ENCODE measurements at places on chromosomes 3 and 15.

- no peak for DNase-seq
These were observed 35.8 kb downstream of the GOLGA6L10 start for GRCh38 chr15:82313446-82313845.

GRCh38 chr3:11186318-11186692, 32.0 kb downstream of the HRH1 start:
- no peak for DNase-seq

DNA sequence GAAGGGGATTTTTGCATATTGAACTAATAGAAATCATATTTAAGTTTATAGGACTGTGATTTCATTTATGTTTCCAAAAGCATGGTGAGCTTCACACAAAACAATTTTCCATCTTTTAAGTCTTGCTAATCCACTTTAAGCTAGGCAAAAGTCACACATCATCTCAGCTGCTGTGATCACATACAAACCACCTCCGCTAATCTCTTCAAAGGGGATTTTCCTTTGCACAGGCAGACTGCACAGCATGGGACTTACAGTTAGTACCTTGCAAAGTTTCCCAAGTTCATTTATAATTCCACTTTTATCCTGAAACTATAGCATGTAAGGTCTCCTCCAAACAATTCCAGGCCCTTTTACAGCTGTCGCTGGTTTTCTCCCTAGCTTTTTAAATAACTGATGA, 225.1 kb upstream of the CNTN3 start:
- DNase-seq = no peak

GRCh38 chr3:186021673-186022362, 84.0 kb upstream of the TRA2B start:
- DNase-seq = no peak

DNA sequence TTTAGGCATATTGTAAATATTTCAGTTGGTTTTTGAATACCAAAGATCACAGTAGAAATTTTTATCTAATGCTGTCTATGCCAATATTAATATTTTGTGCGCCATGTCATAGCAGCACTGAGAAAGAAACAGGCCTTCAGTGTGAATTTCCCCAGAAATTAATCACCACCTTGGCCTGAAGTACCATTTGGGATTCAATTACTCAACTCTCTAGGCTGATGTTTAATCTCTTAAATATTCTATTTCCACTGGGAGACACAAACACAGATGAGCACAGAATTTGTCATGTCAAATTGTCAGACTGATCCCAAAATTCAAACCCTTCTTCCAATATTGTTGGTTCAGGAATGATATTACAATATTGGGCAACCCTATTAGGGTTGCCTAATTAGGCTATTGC, 509.3 kb downstream of the ROBO1 start:
- no peak for DNase-seq

- no peak for DNase-seq
These were observed 246.1 kb downstream of the NFKBIZ start for GRCh38 chr3:102095383-102095782.

GRCh38 chr15:96889734-96890480, 559.4 kb downstream of the NR2F2 start:
- DNase-seq = no peak

GRCh38 chr15:70308735-70309434, 211.2 kb upstream of the TLE3 start:
- DNase-seq = no peak

GRCh38 chr15:36026627-36027283, 480.8 kb upstream of the DPH6 start:
- DNase-seq = no peak

DNA sequence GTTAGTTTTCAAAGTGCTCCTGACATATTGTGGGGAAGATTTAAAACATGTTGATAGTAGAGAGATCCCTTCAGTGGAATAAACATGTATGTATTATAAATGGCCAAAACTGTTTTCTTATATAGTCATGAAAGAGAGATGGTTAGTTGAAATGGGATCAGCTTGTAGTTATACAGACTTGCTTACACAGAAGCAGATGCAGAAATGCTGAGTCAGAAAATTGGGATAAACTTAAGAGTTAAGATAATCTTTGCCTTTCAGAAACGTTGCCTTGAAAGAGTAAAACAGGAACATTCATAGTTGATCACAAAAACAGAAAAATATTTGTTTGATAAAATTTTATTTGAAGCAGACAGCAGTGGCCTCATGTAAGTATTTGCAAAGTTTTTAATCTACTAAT, 433.2 kb upstream of the BCHE start:
- no peak for DNase-seq

DNA sequence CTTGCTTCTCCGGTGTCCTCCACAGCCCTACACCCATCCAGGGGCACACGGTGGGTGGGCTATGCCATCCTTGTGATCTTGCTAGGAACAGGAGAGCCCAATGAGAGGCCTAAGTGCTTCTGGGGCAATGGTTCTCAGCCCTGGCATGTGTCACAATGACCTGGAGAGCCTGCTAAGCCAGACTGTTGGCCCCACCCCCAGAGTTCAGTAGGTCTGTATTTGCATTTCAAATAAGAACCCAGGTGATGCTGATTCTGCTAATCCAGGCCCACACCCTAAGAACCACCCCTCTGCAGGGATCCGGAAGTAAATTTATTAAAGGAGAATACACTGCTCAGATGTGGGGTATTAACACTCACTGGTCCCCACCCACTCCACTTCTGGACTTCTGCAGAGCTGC, 57.9 kb downstream of the RORA start:
- DNase-seq = no peak

GRCh38 chr15:51499379-51499976, 123.1 kb downstream of the DMXL2 start:
- DNase-seq = no peak

GRCh38 chr3:101154401-101154800, 161.2 kb upstream of the ABI3BP start:
- DNase-seq = no peak

DNA sequence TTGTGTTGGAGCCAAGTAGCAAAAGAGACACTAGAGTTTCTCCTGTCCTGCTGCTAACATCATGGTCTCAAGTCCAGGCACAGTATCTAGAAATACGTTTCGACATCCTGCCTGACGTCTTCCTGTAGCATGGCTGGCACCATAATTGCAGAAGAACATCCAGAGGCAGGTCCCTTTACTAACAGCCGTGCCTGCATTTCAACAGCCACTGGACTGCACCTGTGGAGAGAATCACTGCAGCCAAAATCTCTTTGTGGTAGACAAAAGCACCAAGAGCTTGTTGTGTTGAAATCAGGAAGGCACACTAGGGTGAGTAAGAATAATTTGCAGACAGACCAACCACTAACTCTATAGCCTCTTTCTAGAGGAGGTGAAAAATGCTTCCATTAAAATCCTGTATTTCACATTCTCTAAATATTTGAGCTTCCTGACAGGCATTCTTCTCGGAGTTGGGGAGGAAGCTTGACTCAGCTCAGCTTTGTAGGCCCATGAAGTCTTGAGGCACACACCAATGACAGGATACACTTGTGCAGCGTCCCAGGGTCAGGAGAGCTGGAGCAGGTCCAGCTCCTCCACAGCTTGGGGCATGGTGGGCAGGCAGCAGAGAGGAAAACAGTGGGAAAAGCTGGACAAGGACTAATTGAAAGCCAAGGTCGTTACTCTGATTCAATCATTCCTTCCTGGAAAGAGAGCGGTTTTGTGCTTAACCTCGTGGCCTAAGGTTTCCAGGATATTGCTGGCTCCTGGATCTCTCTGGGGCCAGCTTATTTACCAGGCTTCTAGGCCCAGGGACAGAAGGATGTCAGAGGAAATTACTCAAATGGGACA, 244.9 kb downstream of the FAM43A start:
- no peak for DNase-seq

GRCh38 chr3:179871782-179872181, 165.0 kb downstream of the PEX5L start:
- no peak for DNase-seq

DNA sequence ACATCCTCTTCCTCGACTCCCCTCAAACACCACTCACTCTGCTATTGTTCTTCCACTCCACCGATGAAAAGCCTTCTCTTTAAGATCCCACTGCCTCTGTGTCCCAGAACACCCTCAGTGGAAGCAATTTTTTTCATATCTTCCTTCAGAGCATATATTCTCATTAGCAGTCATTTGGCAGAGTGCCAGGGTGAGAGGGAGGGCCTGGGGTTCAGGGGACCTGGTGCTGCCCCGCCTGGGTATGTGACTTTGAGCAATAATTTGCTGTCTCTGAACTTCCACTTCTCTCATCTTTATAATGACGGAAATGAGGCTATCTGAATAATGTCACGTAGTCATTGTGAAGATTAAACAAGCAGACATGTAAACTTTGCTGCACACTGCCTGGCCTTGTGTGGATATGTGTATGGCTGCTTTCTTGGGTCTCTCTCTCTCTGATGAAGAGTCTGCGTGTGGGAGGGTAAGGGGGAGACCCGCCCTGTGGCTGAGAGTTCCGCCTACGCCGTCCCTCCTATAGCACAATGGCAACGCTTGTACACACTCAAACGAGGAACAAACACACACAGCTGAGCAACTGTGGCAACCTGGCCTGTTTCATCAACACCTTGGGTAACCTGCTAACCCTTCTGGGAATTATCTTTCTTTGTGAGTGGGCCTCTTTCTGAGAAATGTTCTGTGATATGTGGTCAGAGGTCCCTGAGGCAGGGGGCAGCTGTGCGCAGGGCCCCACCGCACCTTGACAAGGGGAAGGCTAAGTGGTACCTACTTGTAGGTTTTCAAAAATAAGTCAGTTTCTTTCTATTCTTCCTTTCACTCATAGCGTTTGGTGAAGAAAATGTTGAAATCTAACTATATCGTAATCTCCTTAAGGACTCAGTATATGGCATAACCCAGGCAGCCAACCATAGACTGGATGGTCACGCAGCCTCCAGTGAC, 369.8 kb downstream of the SV2B start:
- DNase-seq = no peak

GRCh38 chr3:196063049-196063448, 18.8 kb downstream of the TFRC start:
- DNase-seq = no peak

DNA sequence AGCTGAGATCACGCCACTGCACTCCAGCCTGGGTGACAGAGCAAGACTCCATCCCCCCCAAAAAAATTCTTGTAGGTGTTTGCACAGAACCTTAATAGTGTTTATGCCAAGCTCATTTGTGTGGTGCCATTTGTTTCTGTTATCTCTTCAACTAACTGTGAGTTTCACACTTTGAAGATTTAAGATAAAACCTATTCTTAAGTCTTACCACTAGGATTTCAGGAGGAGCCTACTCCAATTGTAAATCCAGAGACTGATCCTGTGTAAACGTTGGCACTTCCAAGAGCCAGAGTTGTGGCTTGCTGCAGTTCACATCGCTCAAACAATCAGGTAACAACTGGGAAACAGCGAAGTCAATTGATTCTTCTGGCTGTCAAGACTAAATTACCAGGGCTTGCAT, 242.4 kb upstream of the SATB1 start:
- no peak for DNase-seq

GRCh38 chr3:12100784-12101183, 57.9 kb downstream of the TIMP4 start:
- DNase-seq = no peak

- no peak for DNase-seq
These were observed 37.8 kb upstream of the SCN5A start for GRCh38 chr3:38687321-38687720.

- no peak for DNase-seq
These were observed 500.6 kb downstream of the SI start for GRCh38 chr3:164577667-164578210.

- no peak for DNase-seq
These were observed 5.5 kb downstream of the RNU5B-1 start for GRCh38 chr15:65309882-65310418.

DNA sequence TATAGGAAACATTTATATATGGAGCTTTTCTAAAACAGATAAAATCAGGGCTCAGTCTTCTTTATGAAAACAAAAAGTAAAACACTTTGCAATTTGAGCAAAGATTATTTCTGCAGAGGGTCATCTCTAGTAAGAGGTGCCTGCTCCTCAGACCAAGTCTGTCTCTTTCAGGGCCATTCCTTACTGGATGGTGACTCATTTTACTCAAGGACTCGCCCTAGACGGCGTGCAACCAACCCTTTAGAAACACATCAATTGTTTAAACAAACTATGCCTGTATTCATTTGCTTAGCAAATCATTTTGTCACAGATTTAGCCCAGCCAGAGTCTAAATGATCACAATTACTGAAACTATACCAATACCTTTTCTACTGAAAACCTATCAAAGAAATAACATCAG, 242.8 kb upstream of the ICE2 start:
- no peak for DNase-seq

GRCh38 chr3:11910971-11911531, 64.4 kb upstream of the TAMM41 start:
- DNase-seq = no peak

- DNase-seq = no peak
These were observed 42.1 kb downstream of the ZBTB38 start for GRCh38 chr3:141410408-141410807.

DNA sequence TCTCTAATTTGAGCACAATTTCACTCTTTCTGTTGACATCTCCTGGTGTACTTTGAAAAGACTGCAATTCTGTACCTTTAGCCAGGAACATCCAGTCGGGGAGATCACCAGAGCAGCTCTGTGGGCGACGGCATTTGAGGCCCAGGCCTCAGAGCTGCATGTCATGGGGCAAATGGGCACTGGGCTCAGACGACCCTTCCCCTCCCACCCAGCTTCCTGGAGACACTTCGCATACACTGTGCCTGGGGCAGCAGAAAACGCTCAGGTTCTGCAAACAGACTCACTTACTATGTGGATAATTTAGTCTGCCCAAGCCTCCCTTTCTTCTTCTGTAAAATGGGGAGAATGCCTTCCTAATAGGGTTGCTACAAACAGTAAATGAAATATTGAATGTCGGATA, 96.9 kb downstream of the HMG20A start:
- no peak for DNase-seq

GRCh38 chr3:176961916-176962315, 235.4 kb downstream of the TBL1XR1 start:
- no peak for DNase-seq

DNA sequence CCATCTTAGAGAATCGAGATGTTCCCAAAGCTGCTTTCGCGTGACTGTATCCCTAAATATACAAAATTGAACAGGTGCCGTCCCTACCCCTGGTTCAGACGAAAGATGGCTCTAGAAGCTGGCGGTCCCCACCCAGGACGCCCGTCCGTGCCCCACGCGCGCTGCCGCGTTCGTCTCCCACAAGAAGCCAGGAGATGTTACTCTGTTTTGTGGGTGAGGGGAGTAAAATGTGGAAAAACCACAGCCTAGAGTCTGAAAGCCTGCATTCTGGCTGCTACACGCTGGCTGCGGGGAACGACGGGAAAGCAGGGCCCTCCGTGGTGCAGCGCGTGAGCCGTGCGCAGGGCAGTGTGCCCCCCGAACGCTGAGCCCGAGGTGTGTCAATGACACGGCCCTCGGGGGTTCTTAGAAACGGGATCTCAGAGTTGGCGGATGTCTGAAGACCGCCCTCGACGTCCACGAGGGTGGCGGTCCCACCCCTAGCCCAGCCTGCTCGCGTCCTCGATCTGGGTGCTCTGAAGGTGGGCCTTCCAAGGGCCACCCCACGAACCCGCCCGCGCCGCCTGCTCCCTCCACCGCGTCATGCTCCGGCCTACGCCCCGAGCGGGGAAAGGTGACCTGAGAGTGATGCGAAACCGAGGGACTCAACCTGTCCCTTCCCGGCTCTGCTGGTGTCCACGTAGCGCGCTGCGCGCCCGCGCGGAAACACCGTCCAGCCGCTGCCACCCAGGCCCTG, 95.6 kb downstream of the OCA2 start:
- no peak for DNase-seq

- no peak for DNase-seq
These were observed 21.7 kb downstream of the PLAAT1 start for GRCh38 chr3:193262707-193263106.

- no peak for DNase-seq
These were observed 259.5 kb downstream of the THSD4 start for GRCh38 chr15:71374607-71375352.

Data from activated CD8-positive, alpha-beta memory T cell treated with anti-CD3 and anti-CD28 coated beads for 4 hours (primary cell).